ENCODE measurements at places on chromosomes 4 and X.

DNA sequence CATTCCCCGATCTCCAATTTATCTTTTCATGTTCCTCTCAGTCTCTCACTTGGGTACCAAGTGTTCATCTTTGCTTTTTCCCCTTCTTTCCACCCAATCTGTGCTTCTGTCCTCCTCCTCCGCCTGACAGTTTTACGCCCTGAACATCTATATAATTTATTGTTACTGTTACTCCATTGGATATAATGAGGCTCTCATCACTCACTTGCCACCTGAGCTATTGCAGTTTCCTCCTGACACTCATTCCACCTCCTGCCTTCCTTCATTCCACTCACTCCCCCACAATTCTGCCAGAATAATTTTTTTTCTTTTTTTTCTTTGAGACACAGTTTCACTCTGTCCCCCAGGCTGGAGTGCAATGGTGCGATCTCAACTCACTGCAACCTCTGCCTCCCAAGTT, 77.6 kb upstream of the SORBS2 start:
- no peak for DNase-seq

DNA sequence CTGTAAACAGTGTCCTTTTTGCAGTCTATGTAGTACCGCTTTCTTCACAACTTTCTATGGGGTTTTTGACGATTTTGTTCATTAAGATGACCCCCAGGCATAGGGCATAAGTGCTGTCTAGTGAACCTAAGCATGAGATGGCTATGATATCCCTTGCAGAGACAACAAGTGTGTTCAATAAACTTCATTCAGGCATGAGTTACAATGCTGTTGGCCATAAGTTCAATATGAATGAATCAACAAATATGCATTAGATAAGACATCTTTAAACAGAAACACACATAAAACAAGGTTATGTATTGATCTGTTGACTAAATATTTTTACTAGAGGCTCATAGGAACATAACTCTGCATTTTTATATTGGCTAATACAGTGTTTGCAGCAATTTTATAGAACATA, 1322.0 kb downstream of the ARAP2 start:
- no peak for DNase-seq

DNA sequence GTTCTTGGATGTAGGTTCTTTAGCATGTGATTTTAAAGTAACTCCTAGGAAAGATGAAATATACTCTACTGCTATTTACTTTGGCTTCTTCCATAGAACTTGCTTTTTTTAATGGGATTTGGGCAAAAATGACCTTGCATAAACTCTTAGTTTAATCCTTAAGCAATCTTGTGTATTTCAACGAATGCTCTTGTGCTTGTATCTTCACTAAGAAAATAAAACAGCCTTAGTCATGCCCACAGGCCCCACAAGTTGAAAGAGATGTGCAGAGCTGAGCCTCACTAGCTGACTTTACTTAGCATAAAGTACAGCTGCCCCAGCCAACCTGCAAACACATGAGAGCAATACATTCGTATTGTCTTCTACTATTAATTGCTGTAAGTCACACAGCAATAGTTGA, 1609.2 kb downstream of the STIM2 start:
- no peak for DNase-seq

DNA sequence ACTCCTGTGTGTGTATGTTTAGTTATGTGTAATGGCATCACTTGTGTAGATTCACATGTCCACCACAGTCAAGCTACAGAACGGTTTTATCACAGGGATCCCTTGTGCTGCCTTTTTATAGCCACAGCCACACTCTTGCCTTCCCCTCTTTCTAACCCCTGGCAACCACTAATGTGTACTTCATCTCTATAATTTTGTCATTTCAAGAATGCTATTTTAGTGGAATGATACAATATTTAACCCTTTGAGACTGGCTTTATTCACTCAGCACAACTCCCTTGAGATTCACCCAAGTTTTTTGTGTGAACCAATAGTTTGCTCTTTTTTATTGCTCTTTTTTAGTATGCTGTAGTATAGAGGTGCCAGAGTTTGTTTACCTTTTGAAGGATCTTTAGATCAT, 112.1 kb downstream of the CDKL5 start:
- DNase-seq: no peak

- no peak for DNase-seq
These were observed 110.2 kb upstream of the WDR1 start for GRCh38 chr4:10226756-10227155.

DNA sequence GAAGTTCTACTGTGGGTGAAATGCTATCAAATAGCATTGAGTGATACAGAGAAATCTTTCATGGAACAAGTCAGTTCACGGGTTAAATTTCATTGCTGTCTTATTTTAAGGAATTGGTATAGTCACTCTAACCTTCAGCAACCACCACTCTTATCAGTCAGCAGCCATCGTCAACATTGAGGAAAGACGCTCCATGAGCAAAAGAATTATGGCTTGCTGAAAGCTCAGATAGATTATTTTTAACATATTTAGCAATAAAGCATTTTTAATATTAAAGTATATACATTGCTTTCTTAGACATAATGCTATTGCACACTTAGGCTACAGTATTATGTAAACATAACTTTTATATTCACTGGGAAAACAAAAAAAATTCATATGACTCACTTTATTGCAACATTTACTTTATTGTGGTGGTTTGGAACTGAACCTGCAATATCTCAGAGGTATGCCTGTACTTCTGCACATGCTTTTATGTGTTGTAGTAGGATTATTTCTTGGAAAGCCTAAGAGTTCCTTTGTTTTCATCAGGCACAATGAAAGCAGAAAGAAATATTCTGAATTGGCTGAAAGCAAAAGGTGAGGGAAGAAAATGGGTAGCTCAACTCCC, 586.7 kb downstream of the GBA3 start:
- no peak for DNase-seq

DNA sequence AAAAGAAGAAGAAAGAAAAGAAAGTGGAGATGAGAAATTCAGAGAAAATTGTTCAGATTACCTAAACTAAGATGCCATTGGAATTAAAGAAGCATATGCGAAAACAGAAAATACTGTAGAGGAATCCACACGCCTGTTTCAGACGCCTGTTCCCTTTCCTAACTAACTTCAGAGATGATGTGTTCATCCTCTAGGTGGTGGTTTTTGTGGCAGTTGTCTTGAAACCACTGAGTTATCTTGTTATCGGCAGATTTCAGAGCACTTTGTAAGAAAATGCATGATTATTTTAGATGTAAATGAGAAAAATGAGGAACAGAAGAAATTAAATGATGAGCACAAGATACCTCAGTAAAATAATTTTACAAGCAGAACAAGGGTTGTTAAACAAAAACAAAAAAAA, 48.3 kb downstream of the FUNDC1 start:
- no peak for DNase-seq

DNA sequence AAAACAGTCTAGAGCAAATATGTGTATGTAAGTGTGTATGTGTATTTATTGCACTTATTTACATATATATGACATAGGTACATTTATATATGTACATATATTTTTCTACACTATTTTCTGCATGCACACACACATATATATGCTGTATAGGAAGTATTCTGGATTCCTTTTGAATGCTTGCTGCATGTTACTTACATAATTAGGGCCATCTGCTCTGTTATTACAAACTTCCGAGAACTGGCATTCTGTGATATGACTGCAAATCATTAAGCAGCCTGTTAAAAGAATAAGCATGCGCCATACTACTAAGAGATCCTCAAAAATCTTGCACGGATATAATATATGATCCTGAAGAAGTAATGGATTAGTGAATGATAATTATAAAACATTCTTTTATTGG, 1157.6 kb upstream of the TENM3 start:
- no peak for DNase-seq

DNA sequence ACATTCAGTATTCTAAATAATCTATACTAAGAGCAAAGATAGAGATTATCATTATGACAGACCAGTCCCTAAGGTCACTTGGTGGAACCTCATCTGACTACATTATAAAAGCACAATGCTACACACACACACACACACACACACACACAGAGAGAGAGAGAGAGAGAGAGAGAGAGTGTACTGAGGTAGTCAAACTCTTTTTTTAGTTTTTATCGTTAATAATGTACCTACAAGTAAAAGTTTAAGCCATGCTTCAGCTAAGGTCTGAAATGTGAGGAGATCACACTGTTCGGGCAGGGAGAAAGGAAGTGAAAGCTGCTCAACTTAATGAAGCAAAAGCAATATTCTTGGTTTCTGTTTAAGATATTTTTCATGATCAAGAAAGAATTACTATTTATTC, 75.8 kb upstream of the CCDC160 start:
- no peak for DNase-seq

DNA sequence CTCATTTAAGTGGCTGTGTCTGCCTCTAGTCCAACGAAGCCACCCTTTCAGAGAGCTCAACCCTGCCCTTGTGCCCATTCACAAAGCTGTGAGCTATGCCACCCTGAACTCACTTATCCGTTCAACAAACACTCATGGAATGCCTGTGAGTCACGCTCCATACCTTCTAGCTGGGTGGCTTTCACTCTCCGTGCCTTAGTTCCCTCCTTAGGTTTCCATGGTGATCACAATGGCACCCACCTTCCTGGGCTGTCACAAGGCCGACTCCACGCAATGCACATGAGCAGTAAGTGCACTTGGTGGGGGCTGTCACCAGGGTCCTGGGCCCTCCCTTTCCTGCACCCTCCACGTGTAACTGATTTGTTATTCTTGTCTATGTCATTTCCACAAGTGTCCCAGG, 37.2 kb upstream of the PPP2R2C start:
- DNase-seq: no peak

DNA sequence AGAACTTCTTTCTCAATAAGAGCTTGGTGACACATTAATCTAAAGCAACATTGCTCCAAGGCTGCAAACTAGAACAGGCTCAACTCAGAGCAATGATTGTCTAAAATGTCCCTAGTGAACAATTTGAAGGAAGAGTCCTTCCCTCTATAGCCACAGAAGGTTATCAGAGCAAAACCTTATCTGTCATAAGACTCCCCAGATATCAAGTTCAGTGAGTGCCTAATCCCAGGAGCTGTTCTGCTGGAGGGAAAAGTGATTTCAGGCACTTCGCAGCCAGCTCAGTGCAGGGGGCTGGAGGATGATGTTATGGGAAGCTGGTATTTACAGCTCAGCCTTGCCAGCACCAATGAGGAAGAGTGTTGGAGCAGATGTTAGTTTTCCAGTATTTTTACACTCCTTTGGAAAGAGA, 497.5 kb downstream of the INPP4B start:
- no peak for DNase-seq

GRCh38 chrX:136616987-136617685, 30.8 kb upstream of the CD40LG start:
- peak; percentile 44 for DNase-seq

DNA sequence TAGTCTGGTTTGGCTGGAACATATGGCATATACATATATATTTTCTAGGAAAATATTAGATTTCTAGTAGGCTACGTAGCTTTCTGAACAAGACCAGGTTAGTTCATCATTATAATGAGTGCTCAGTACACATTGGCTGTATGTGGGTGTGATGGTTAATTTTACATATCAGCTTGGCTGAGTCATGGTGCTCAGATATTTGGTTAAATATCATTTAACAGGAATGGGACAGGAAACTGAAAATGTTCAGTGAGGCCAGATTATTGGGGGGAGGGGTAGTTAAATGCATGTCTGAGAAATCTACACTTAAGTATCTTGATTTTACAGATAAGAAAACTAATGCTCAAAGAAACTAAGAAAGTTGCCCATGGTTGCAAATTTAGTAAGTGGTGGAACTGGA, 160.1 kb downstream of the RBMX2 start:
- DNase-seq: no peak

GRCh38 chrX:118872102-118872566, 48.5 kb downstream of the ZCCHC12 start:
- DNase-seq: no peak

- DNase-seq: no peak
These were observed 334.4 kb upstream of the PCDH18 start for GRCh38 chr4:137866671-137867070.

DNA sequence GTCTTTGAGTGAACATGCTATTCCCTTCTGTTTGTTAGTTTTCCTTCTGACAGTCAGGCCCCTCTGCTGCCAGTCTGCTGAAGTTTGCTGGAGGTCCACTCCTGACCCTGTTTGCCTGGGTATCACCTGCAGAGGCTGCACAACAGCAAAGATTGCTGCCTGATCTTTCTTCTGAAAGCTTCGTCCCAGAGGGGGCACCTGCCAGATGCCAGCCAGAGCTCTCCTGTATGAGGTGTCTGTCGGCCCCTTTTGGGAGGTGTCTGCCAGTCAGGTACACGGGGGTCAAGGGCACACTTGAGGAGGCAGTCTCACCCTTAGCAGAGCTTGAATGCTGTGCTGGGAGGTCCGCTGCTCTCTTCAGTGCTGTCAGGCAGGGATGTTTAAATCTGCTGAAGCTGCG, 456.9 kb upstream of the HTR2C start:
- no peak for DNase-seq

GRCh38 chr4:31365006-31365690, 645.0 kb downstream of the PCDH7 start:
- no peak for DNase-seq

DNA sequence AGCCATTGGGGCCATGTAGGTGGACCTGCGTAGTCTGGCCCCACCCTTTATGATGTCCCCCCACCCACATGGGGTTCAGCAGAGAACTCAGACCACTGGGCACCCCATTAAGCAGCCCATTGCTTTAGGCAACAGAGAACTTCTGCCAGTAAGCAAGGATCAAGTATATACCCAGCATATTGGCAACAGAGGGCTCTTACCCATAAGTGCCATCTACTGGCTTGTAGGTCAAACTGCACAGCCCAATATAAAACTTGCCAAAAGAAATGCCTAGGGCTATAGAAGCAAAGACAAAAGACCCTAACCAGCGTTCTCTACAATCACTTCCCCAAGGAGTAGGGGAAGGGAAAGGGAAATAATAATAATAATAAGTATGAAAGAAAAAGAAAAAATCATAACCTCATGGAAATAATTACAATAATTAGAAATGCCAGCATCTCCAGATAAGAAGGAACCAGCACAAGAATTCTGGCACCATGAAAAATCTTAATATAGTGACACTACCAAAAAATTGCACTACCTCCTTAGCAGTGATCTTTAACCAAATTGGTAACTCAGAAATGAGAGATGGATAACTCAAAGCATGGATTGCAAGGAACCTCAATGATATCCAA, 1090.7 kb downstream of the FAT4 start:
- no peak for DNase-seq

- DNase-seq: no peak
These were observed 345.8 kb upstream of the CASK start for GRCh38 chrX:42269186-42269585.

GRCh38 chr4:77194366-77194765, 37.4 kb downstream of the CCNG2 start:
- DNase-seq: no peak

- no peak for DNase-seq
These were observed 1176.3 kb downstream of the PCDH18 start for GRCh38 chr4:136355970-136356369.

GRCh38 chrX:129233786-129234185, 289.5 kb downstream of the SMARCA1 start:
- no peak for DNase-seq

Measured in activated CD8-positive, alpha-beta T cell treated with anti-CD3 and anti-CD28 coated beads for 36 hours (primary cell).